ENCODE measurements at places on chromosomes 1 and 21. TPM values are rescaled to one million over a fixed set of nuclear protein-coding genes. Genes with fewer than 3 reads are reported as not detected.

NUAK2 gene
- total RNA-seq: 6.7 TPM

CXADR gene
- 17.7 TPM for total RNA-seq

GRCh38 chr1:161242313-161242712 is 4.3 kb upstream of the NR1I3 start:
- peak; percentile 55 for DNase-seq

GRCh38 chr1:227912866-227913265 is 34.9 kb downstream of the WNT9A start:
- no peak for DNase-seq

- DNase-seq: peak; percentile 12
These were observed 90.0 kb downstream of the URB2 start for GRCh38 chr1:229716069-229716468.

All from M059J (cell line).